EL (cell line): ENCODE measurements at places on chromosomes 5 and 9.
A peak's percentile ranks its signal among the peaks of the same experiment; 100 is the strongest.

- no peak for DNase-seq
These were observed 64.3 kb downstream of the CXXC5 start for GRCh38 chr5:139712412-139712811.

- no peak for DNase-seq
These were observed 2.1 kb downstream of the SLC9A3 start for GRCh38 chr5:522116-522515.

DNA sequence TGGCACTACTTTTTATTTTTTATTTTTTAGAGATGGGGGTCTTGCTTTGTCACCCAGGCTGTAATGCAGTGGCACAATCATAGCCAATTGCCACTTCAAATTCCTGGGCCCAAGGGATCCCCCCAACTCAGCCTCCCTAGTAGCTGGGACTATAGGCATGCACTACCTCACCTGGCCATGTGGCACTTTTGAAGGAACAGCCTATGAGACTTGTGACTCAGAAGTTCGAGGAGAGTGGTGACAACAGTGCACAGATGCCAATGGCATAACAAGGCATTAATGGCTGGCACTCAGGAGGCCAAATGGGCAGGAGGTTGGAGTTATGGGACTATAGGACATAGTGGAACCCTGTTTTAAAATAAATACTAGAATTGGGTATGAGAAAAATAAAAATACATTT lies 33.7 kb downstream of the ANKRD31 start:
- DNase-seq, result no peak

- DNase-seq, result no peak
These were observed 211.3 kb upstream of the KLF4 start for GRCh38 chr9:107700847-107701246.

DNA sequence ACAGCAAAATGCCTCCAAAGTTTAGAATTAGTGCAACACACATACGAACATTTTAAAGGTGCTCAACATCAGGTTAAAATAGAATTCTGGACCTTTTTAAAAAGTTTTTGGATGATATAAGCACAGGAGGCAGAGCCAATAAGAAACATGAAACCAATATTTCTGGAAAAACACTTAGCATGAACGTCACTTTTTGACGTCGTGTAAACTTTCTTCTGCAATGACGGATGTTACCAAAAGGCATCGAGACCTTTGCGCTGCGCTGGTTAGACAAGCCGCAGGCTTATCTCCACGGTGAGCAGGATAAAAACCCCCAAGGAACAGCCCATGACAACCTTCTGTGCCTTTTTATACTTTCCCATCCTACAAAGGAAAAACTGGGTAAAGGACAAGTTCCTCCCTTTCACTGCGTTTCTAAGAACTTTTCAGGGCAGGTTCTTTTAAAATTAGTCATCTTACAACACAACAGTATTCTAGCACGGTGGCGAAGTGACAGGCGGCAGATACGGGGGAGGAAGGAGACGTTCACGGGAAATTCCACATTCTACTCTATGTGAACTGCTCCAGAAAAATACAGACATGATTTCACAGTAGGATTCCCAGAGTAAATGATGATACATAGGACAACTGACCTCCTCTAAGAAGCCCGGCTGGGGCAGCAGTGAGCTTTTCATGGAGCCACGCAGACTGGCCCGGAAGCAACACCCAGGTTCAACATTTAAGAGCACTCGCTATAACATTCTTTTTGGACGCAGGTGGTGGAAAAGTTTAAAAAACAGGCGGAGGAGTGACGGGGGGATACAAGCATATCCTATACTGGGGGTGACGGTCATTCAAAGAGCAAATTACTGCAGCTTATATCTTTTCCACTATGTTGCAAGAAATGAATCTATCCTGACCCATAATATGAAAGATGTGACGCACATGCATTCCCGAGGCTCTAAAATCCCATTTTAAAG lies 52.4 kb downstream of the USP20 start:
- peak; percentile 45 for DNase-seq

GRCh38 chr9:69674716-69675438 lies 2.7 kb upstream of the APBA1 start:
- DNase-seq, result peak; percentile 80

- DNase-seq, result no peak
These were observed 31.5 kb downstream of the SLC25A46 start for GRCh38 chr5:110770286-110770685.

DNA sequence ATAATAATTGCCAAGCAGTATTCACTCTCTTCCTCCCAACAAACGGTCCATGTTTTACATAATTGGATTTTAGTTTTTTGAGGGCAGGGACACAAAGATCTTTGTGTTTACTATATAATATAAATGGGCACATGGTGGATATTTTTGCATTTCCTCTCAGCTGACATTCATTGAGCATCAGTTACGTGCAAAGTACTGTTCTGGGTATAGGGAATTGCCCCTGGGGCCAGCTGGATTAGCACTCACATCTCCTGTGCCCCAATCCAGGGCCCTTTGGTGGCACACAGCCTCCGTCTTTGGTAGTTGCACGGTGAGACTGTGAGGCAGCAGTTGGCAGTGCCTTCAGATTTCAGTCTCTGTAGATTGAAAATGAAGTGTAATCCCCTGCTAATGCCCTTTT lies 1.6 kb downstream of the TDRD7 start:
- DNase-seq, result no peak

DNA sequence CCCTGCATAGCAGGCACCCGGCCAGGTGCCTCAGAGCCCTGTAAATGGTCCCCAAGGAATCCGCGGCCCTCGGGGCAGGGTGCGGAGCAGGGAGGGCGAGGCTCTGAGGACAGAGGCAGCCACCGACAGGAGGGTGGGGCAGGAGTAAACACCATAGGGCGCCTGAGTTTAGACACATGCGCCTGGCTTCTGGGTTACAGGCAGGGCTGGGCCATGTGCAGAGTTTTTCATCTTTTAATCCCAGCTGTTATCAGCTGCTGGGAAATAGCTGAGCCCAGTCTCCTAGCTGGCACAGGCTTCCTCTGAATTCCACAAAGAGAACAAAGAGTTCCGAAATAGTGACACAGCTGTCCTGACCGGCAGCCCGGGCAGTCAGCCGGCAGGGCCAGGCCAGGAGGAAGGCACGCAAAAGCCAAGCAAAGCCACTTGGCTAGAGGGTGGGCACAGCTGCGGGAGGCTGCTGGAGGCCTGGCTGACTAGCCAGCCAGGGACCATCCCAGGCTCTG lies 98.9 kb upstream of the PHYKPL start:
- DNase-seq, result no peak

DNA sequence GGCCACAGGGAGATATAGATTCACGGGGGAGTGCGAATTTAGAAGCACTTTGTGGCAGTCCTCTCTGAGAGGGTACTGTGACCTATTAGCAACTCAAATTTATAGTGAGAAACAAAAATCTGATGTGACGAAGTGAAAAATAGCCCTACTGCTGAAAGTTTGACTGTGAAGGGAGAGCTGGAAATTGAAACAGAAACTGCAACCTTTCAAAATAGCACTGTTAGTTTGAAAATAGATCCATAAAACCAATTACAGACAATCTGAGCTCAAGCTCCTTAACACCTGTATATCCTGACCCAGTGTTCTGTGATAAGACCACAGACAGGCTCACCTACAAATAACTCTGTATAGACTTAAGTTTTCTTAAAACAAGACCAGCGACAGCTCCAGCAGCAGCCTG lies 420.1 kb downstream of the IRX1 start:
- no peak for DNase-seq

DNA sequence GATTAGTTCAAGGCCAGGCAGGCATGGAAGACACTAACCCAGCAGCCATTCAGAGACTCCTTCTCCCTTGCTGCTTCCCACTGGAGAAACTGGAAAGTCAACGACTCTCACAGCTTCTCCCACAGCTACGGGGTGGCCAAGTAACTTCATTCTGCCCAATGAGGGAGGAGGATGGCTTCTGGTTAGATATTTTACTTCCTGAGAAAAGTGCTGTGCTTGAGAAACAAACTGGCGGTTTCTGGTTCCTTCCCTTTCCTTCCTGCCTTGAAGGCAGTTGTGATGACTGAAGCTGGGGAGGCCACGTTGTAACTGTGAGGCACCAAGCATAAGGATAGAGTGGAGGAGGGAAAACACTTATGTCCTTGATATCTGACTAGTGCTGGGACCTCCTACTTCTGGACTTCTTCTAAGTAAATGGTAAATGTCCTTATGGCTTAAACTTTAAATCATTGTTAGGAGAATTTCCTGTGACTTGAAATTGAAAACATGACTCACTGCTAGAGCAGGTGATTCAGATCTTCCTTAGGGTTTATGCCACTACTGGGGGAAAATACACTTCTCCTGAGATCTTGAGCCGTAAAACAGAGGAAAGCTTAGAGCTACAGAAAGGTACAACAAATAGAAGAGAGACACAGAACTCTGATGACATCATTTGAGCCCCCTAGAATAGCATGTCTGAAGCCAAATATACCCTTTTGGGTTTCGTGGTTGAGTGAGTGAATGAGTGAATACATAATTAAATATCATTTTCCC lies 3.1 kb upstream of the GNPDA1 start:
- peak; percentile 40 for DNase-seq

- peak; percentile 19 for DNase-seq
These were observed 960 bp downstream of the SECISBP2 start for GRCh38 chr9:89319015-89319905.

- DNase-seq, result no peak
These were observed 6.5 kb upstream of the FGFR4 start for GRCh38 chr5:177080265-177080664.

DNA sequence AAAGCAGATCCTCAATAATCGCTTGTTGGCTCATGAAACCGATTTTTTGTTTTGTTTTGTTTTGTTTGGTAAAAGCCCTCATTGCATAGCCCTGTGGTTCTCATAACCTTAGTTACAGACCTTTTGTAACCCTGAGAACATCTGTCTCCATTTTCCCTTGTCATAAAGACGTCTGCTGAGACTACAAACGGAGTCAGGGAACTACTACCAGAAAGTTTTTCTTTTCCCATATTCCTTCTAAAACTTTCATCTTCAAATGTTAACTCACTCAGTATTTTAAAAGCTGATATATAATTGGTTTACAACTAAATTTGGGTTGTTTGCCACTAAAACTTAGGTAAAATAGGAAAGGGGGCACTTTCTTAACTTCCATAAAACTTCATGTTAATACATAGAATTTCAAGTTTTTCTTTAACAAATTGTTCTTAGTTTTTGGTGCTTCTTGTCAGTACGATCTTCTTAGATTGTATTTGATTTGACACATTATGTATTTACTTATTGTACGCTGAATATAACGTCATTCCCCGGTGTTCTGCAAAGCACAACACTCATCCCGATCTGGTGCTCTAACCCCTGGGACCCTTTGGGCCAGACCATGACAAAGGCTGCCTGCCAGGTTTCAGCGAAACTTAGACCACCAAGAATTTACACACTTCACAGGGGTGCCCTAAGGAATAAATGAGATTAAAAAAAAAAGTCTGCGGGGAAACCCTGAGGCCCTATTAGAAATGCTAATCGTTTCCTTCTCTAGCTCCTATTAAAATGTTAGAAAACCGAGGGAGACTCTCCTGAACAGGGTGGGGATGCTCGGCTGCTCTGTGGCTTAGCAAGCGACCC lies 1.1 kb upstream of the ANP32B start:
- no peak for DNase-seq

DNA sequence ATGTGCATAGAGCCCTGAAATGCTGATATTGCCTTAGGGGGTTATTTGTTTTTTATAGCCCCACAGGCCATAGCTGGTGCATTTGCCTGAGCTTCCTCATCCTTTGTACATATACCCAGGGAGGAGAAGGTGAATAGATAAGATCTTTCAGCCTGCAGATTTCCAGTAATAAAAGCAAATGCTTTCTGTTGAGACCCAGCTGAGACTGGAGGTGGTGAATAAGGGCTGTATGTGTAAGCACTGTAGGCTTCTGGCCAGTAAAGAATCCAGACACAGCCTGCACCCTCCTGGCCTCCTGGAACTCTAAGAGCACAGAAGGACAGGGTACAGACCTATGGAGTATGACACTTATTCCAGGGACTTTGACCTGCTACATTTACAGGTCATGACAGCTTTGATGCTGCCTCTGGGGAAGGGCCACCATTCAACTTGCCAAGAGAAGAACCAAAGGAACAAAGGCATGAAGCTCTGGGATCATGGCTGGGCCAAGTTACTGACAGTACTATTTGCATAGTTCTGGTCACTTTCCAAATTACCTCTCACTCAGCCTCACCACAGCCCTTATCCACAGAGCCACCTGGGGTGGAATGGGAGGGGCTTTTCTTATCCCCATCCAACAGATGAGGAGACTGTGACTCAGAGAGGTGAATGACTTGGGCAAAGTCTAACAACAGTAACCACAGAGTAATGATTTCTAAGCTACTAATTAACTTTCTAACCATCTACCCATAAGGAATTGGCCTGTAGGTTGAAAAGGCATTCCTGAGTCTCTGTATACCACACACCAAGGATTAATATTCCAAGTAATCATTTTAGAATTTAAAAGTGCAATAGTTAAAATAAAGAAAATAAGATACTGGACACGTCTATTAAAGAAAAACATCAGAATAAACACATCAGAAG lies 604.5 kb upstream of the KLF4 start:
- peak; percentile 13 for DNase-seq

GRCh38 chr5:37738057-37738691 lies 101.7 kb downstream of the GDNF start:
- DNase-seq, result peak; percentile 96

- DNase-seq, result peak; percentile 83
These were observed 68.8 kb downstream of the TLR4 start for GRCh38 chr9:117772960-117773359.

GRCh38 chr5:1031306-1031959 lies 22.8 kb downstream of the NKD2 start:
- DNase-seq, result no peak

DNA sequence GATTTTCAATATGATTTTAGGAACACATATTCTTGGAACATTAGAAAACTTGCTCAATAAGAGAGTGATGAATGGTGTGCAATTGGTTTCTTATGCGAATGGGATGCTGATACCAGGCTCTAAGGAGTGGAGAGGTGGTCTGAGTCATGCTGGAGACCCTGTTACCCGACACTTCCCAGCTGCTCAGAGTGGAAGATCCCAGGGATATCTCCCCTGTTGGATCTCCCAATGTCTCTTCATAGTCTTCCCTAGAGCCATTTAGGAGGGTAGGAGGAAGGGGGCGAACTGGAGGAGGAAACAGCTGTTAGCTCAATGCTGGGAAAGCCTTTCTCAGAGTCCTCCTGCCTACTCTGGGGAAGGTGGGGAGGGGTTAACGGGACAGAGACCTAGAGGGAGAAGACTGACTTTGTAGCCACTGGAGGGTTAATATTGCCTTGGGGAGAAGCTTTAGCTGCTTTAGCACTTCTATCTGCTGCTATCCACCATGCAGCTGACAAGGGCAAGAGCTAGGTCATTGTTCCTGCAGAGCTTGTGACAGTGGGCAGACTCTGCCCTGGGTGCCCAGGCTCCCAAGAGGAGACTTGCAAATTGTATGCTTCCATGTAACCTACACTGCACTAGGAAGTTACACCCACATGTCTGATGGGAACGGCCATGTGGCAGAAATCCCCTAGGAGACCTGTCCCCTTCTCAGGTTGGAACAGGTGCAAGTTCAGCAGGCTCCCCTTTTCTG lies 301.0 kb downstream of the GADD45G start:
- DNase-seq, result no peak

DNA sequence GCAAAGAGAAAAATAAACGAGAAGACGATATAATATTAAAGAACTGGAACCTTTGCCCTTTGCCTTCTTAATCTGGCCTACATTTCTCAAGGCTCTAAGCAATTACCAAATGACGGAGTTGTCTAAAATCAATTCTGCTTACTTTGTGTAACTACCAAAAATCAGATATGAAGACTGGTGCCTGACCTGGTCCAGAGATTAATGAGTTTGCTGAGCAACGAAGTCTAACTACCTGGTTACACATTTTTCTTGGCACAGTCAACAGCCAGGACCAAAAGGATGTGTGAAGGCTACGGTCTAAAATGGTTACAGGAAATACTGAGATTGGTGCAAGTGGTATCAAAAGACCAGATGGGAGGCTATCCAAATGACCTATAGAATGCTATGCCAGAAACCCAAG lies 17.8 kb upstream of the IFNE start:
- DNase-seq, result no peak
